T-helper 17 cell (primary cell): ENCODE measurements at places on chromosomes 7 and 10. TPM values are rescaled to one million over a fixed set of nuclear protein-coding genes. Genes with fewer than 3 reads are reported as not detected.
A peak's percentile ranks its signal among the peaks of the same experiment; 100 is the strongest.

- no peak overlapping the region for H3K4me3 ChIP-seq
- H3K36me3 ChIP-seq, result no peaks in the 10 kb centered on the region
- H3K27me3 ChIP-seq, result peaks cover 7% of the 10 kb centered on the region
- H3K27ac ChIP-seq, result no peak overlapping the region
These were observed 236.3 kb upstream of the CTBP2 start for GRCh38 chr10:125396676-125397075.

DNA sequence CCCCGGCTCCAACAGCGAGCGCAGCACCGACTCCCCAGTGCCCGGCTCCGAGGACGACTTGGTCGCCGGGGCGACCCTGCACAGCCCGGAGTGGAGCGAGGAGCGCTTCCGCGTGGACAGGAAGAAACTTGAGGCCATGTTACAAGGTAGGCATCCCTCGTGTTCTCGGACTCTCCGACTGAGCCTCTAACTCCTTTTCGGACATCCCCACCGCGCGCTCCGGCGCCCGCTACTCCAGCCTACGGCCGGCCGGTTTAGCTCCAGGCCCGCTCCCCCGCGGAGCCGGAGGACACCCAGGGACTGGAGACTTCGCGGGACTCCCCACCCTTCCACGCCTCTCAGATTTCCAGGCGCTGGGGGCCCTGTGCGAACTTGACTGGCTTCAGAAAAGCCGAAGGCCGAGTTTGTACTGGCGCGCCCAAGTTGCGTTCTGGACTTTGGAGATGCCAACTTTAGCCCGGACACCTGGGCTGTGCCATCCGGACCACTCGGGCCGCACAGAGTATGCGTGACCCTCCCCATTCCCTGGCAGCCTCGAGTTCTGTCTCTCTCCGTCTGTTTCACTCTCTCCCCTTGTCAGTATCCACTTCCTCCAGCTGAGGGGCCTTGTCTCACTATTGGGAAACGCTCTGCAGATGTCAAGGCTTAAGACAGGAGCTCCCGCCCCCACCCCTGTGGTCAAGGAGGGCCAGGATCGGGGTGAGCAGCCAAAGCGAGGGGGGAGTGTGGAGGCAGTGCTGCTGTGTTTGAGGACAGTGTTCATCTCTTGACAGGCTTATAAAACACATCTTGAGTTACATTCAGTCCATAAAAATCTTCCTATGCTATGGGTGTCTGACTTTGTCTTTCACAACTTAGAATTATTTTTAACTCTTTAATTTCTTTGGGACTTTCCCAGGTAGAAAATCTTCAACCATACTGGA, 777 bp downstream of the BICC1 start:
- peaks cover 8% of the 10 kb centered on the region for H3K36me3 ChIP-seq
- peaks cover 9% of the 10 kb centered on the region for H3K4me1 ChIP-seq
- no peak overlapping the region for H3K27ac ChIP-seq
- peak overlapping the region; percentile 87 for H3K4me3 ChIP-seq

Gene FAM200A
- 2.5 TPM for total RNA-seq

Gene CRPPA
- 0.81 TPM for total RNA-seq

Gene CLDN15
- 17.3 TPM for total RNA-seq
